Liver (tissue), 10 donors: ENCODE measurements at places on chromosomes 2 and 18. TPM values are rescaled to one million over a fixed set of nuclear protein-coding genes. Genes with fewer than 3 reads are reported as not detected.

GRCh38 chr2:118523761-118524160 lies 323.7 kb downstream of the EN1 start:
- H3K27me3 ChIP-seq = no peaks in the 10 kb centered on the region
- no peaks in the 10 kb centered on the region for H3K36me3 ChIP-seq
- no peak for DNase-seq
- no peaks in the 10 kb centered on the region for H3K4me1 ChIP-seq

ETAA1 gene
- total RNA-seq = 6.4 TPM

DNA sequence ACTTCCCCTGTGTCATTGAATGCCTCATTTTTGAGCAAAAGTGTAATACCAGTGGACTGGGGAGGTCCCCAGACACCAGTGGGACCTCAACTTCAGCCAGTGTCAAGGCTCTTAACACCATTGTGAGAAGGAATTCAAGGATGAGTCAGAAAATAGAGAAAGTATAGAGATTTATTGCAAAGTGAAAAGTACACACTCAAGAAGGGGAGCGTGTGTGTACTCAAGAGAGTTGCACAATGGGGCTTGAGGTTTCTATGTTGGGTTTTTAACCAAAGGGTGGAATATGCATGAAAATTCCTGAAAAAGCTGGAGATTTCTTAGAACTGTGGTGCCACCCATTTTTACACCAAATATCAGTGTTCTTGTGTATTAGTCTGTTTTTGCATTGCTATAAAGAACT lies 81.9 kb downstream of the ADCYAP1 start:
- no peak overlapping the region for H3K27ac ChIP-seq
- H3K36me3 ChIP-seq = no peaks in the 10 kb centered on the region
- H3K4me1 ChIP-seq = no peaks in the 10 kb centered on the region
- DNase-seq = no peak
- no peaks in the 10 kb centered on the region for H3K27me3 ChIP-seq

- no peaks in the 10 kb centered on the region for H3K36me3 ChIP-seq
- H3K27ac ChIP-seq = no peak overlapping the region
- H3K4me3 ChIP-seq = no peak overlapping the region
Observed at GRCh38 chr2:96082211-96083063, 33.9 kb downstream of the ADRA2B start.

KCNS3 gene
- 2.8 TPM for total RNA-seq

CABLES1 gene
- total RNA-seq = 4.0 TPM

DNA sequence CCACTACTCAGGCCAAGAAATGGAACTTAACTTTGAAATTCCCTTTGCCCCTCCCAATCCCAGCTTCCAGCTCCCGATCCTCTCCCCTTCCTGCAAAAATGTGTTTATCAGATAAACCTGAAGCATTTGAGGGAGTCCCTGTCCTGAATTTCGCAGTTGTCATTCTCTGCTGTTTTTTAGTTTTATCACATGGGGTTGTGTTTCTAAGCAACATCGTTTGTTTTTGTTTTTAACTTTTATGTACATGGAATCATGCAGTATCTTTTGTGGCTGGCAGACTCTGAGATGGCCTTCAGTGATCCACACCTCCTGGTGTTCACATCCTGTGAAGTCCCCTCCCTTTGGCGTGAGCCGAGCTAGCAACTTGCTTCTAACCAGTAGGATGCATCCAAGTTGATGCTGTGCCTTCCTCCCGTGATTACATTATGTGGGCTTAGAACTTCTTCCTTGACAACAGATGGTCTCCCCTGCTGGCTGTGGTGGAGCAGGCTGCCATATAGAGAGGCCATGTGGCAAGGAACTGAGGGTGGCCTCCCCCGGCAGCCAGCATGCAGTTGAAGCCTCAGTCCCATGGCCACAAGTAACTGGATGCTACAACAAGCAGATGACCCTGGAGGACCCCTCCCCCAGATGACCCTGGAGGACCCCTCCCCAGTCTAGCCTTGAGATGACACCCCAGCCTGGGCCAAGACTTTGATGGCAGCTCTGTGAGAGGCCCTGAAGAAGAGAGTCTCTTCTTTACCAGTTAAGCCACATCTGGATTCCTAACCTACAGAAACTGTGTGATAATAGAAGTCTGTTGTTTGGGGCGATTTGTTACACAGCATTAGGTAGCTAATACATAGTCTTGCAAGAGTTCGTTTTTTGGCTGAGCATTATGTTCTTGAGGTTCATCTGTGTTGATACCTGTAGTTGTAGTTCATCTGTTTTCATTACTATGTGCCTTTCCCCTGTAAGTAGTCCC lies 27.7 kb downstream of the SH3BP4 start:
- H3K4me3 ChIP-seq = no peak overlapping the region
- peaks cover 51% of the 10 kb centered on the region for H3K4me1 ChIP-seq
- H3K27ac ChIP-seq = peak overlapping the region; percentile 91
- no peaks in the 10 kb centered on the region for H3K36me3 ChIP-seq
- no peaks in the 10 kb centered on the region for H3K27me3 ChIP-seq
- DNase-seq = no peak

DNA sequence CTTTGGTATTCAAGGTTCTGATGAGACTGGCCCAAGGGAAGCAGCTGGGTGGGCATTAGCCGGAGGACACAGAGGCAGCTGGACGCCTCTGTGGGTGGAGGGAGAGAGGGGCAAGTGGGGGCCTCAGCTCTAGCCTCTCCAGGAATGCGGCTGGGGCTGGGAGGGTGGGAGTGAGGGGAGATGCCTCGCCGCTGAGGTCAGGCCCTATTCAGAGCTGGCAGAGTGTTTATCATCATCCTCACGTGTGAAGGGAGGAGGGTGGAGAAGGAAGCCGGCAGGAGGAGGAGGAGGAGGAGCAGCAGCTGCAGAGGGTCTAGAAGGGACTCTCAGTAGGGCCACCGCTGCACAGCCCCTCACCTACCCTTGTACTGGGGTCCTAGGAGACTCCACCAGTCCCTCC lies 43.1 kb downstream of the TNS1 start:
- no peaks in the 10 kb centered on the region for H3K4me1 ChIP-seq
- DNase-seq = no peak
- H3K36me3 ChIP-seq = no peaks in the 10 kb centered on the region
- H3K4me3 ChIP-seq = no peak overlapping the region
- no peaks in the 10 kb centered on the region for H3K27me3 ChIP-seq
- H3K27ac ChIP-seq = no peak overlapping the region

ABCB6 gene
- 27.5 TPM for total RNA-seq

GRCh38 chr18:62323483-62324180 lies 1.5 kb upstream of the TNFRSF11A start:
- no peaks in the 10 kb centered on the region for H3K36me3 ChIP-seq
- no peaks in the 10 kb centered on the region for H3K27me3 ChIP-seq
- no peak overlapping the region for H3K4me3 ChIP-seq
- no peak for DNase-seq

CXCR4 gene
- total RNA-seq = 9.0 TPM

- no peaks in the 10 kb centered on the region for H3K27me3 ChIP-seq
- no peak overlapping the region for H3K4me3 ChIP-seq
- DNase-seq = no peak
Observed at GRCh38 chr2:119259296-119259860, 35.7 kb downstream of the STEAP3 start.

- DNase-seq = no peak
- no peaks in the 10 kb centered on the region for H3K27me3 ChIP-seq
- H3K4me1 ChIP-seq = no peaks in the 10 kb centered on the region
- no peaks in the 10 kb centered on the region for H3K36me3 ChIP-seq
- H3K4me3 ChIP-seq = no peak overlapping the region
- no peak overlapping the region for H3K27ac ChIP-seq
Observed at GRCh38 chr18:42574871-42575270, 540.6 kb downstream of the RIT2 start.

OXER1 gene
- total RNA-seq = 2.2 TPM

DNA sequence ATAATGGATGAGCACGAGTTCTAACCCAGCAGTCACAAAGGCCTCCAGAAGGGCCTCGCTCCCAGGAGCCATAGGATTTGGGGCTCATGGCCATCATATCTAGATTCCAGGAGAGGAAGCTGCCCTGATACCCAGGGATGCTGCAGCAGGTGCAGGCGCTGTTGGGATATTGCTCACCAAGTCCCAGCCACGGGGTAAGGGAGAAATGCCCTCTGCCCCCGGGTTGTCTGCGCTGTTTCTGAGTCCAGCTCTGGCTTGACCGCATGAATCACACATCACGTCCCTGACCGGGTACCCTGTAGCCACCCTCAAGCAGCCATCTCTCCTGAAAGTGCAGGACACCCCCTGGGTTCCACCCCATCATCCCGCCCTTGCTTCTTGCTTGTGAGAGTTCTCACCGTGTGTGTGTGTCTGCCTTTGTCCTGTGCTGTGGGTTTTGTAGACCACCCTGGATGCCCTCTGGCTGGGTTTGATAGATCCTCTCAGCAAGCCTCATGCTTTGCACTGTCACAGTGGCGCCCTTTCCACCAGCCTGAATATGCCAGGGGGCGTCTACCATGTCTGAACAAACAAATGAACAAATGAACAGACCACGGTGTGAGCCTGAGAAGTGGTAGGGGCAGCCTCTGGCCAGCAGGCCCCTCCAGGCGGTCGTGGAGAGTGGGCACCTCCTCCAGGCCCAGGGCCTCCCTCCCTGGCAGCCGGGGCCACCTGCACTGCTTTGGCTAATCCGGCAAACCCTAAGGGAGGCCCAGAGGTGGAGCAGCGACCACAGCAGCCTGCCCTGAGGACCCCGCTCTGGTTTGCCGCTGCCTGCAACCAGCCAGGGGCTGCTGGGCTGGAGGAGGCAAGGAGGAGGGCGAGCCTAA lies 32.1 kb downstream of the ADRA2B start:
- no peaks in the 10 kb centered on the region for H3K36me3 ChIP-seq
- no peak overlapping the region for H3K27ac ChIP-seq
- H3K4me1 ChIP-seq = no peaks in the 10 kb centered on the region
- DNase-seq = peak; percentile 28

DNA sequence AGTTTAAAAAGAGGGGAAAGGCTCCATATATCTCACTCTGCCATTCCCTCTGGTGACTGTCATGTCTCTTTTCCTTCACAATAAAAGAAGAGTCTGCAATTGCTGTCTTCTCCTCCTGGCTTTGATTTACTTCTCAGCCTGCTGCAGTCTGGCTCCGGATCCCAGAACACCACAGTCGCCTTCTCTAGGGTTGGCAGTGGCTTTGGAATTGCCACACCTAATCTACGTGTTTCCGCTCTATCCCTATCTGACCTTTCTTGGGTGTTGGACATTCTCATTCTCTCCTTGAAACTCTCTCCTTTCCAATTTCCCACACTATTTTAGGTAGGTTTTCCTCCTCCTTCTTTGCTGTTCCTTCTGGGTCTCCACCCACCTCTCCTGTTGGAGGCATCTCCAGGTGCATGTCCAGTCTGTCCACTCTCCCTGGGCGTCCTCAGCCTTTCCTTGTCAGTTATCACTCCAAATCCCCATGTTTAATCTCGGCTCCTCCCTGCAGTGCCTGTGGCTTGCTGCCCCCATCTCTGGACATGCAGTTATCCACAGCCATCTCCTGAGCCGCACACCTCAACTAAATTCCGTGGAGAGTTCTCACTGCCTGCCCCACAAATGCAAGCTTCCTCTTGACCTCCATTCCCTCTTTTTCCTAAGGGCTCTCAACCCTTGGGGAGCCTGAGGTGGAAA lies 112.8 kb downstream of the KCTD1 start:
- no peak overlapping the region for H3K27ac ChIP-seq
- no peaks in the 10 kb centered on the region for H3K4me1 ChIP-seq
- no peak for DNase-seq
- no peak overlapping the region for H3K4me3 ChIP-seq
- no peaks in the 10 kb centered on the region for H3K36me3 ChIP-seq

STPG4 gene
- 0.25 TPM for total RNA-seq

DNA sequence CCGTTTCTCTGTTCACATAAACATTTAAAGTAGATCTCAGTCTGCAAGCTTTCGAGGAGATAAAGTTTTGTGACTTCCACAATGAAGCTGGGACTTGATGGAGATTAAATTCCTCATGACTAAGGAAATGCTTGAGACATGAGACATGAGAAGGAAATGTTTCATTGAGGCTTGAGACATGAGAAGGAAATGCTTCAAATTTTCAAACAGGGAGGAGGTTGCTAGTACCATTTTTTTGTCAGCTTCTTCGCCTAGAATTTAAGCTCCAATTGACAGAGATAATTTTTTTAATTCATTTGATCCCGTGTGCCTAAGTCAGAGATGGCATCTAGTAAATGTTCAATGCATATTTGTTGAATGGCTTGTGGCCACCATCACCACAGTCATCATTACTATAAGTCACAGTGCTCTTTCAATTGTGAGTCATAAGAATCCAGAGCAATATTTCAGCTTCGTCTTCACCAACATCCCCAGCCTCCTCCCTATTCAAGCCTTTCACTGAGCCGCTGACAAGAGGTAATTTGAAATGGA lies 543 bp upstream of the MARCHF4 start:
- H3K36me3 ChIP-seq = no peaks in the 10 kb centered on the region
- H3K4me1 ChIP-seq = no peaks in the 10 kb centered on the region
- peaks cover 9% of the 10 kb centered on the region for H3K27me3 ChIP-seq
- no peak overlapping the region for H3K4me3 ChIP-seq

GRCh38 chr2:22198381-22199283 lies 1074.9 kb downstream of the TDRD15 start:
- H3K27ac ChIP-seq = no peak overlapping the region
- no peak for DNase-seq
- no peak overlapping the region for H3K4me3 ChIP-seq

GRCh38 chr2:212727751-212728150 lies 189.1 kb upstream of the ERBB4 start:
- H3K27ac ChIP-seq = no peak overlapping the region
- H3K4me1 ChIP-seq = no peaks in the 10 kb centered on the region
- H3K27me3 ChIP-seq = no peaks in the 10 kb centered on the region
- no peak overlapping the region for H3K4me3 ChIP-seq

DNA sequence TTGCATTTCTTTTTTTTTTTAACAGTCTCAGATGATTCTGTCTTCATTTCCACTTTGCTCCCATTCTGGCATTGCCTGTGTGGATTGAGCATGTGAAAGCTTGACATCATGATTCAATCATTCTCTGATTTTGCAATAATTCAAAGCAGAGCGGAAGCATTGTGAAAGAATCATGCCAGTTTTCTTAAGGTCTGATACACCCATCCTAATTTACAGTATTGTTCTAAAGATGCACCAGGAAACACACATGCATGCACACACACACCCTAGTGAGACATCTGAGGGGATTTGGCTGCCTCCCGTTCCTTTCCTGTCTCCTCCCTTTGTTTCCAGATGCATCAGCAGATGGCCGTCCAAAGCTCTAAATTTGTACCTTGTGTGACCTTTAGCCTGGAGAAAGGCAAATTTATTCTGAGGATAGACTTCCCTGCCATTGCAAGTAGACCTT lies 97.3 kb downstream of the FMNL2 start:
- no peak overlapping the region for H3K4me3 ChIP-seq
- no peaks in the 10 kb centered on the region for H3K27me3 ChIP-seq
- no peaks in the 10 kb centered on the region for H3K4me1 ChIP-seq
- H3K36me3 ChIP-seq = no peaks in the 10 kb centered on the region
- DNase-seq = no peak

GRCh38 chr2:8098476-8099266 lies 583.2 kb upstream of the ID2 start:
- no peak overlapping the region for H3K27ac ChIP-seq
- DNase-seq = no peak
- H3K36me3 ChIP-seq = no peaks in the 10 kb centered on the region
- H3K27me3 ChIP-seq = no peaks in the 10 kb centered on the region
- H3K4me3 ChIP-seq = no peak overlapping the region

- no peaks in the 10 kb centered on the region for H3K27me3 ChIP-seq
- H3K4me1 ChIP-seq = no peaks in the 10 kb centered on the region
- H3K4me3 ChIP-seq = no peak within 1 kb of the TSS
- H3K27ac ChIP-seq = no peak within 1 kb of the TSS
Observed at GRCh38 chr2:157257312-157258252, at the start of gene GALNT5. Gene GALNT5, plus strand, starts transcription at chr2:157257705. Its CDS starts 378 bp downstream, at chr2:157258083.

GRCh38 chr2:215832791-215833190 lies 180.6 kb downstream of the MREG start:
- no peaks in the 10 kb centered on the region for H3K27me3 ChIP-seq
- peaks cover 3% of the 10 kb centered on the region for H3K4me1 ChIP-seq
- H3K4me3 ChIP-seq = no peak overlapping the region
- no peaks in the 10 kb centered on the region for H3K36me3 ChIP-seq
- H3K27ac ChIP-seq = peak overlapping the region; percentile 78
- DNase-seq = no peak
